NCI-H146 (cell line): ENCODE measurements at places on chromosomes 12 and 14.

GRCh38 chr12:76144245-76144549 is 59.7 kb upstream of the NAP1L1 start:
- peak; percentile 0 for DNase-seq

DNA sequence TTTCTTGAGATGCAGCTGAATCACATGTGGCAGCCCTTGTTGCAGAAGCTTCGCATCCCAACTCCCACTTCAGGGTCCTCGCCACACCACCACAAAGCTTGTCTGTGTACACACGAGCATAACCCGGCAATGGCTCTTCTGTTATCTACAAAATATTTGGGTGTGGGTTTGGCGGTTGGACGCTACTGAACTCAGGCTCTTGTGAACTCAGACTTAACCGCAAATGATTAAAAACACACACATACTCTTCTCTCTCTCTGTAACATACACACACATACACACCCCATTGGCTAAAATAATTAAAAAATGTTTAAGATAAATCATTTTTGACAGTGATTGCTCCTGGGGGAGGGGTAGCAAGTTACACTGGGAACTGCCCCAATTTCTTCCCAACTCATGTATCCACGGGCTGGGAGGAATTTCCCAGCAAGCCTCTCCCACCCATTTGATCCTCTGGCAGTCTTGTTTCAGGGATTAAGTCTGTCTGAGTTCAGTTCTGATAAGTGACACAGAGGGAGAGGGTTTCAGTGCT is 63.7 kb upstream of the MANSC4 start:
- no peak for DNase-seq

- peak; percentile 61 for DNase-seq
Measured at GRCh38 chr12:109385339-109386058, 37.8 kb downstream of the MYO1H start.

DNA sequence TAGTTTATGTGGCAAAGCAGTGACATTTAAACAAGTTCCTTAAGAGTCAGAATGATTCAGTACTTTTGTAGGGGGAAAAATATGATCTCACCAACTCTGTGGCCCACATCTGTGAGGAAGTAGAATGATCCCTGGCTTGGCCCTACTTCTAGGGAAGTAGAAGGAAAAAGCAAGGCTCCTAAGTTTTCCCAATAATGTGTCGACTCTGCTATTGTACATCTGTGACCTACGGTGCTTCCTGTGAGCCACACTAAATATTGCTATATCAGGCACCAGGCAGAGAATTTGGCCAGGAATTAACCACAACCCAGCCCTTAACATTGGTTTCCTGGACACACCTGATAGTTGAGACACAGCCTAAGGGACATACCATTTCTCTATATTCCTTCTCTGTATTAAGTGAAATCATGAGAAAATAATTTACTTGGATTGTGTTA is 9.3 kb upstream of the NID2 start:
- no peak for DNase-seq

GRCh38 chr12:4572680-4573079 is 10.7 kb downstream of the DYRK4 start:
- DNase-seq: no peak

DNA sequence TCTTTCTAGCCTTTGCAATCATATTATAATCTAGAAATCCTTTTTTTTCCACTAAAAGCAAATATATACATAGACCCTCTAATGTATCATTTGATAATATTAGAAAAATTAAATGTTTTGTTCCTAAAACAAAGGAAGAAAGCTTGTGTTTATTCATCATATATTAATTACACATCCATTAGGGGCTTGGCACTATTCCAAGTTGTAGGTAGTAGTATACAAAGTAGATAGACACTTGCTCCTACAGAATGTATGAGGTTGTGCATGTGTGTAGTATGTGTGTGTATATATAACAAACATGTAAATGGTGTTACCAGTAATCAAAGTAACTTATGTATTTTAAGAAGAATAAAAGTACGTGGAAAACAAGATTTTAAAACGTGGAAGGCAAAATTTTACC is 15.0 kb upstream of the KCNMB4 start:
- peak; percentile 5 for DNase-seq

- no peak for DNase-seq
Measured at GRCh38 chr14:101288436-101289229, 272.7 kb upstream of the DIO3 start.

DNA sequence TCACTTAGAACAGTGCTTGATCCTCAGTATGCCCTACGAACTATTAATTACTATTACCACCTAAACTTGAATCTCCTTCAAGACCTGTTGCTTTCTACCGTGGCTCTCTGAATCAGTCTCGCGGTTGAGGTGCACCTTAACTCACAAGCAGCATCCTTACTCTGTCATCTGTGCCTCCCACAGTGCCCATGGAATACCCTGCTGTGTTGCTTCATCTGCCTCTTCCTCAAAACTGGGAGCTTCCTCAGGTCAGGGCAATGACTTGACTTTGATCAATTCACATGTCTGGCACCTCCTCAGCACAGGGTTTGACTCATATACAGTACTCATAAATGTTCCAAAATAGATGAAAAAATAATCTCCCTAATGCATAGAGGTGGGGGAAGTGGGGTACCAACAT is 305.9 kb downstream of the NUAK1 start:
- DNase-seq: no peak

GRCh38 chr12:112978163-112979040 is at the start of gene OAS2:
Gene OAS2 (plus strand): TSS chr12:112978519. CDS start chr12:112978609, 90 bp downstream.
- no peak for DNase-seq

DNA sequence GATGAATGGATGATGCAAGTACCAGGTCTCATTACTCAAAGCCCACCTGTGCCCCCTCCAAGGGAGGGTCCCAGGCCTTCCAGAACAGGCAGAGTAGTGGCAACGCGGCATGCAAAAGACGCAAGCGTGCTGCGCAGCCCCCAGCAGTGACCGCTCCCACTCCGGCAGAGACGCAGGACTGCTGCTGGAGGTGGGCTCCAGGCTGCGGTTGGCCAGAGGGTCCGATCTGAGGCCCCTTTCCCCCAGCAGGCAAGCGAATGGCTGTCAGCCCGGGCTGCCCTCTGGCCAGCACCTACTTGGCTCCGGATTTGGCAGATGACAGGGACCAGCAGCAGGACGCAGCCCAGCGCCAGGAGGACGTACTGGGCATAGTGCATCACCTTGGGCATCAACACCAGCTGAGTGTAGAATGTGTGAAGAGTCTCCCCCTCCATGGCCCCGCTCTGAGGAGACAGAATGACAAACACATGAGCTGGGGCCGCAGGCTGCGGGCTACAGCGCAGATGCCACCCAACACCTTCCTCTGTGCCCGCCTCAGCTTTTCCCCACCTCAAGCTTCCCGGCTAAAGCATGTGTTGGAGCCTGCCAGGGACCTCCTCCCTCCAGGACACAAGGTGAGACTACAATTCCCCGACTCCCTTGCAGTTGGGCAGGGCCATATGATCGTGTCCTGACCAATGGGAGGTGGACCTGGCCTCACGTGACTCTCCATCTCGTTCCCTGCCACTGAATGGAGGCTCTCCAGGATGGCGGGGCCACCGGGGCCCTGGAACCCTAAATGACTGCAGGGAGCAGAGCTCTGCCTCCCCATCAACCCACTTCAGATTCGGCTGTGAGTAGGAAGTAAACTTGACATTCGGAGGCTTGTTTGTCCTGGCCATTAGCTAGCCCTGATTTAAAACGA is 77.4 kb downstream of the SCARB1 start:
- DNase-seq: peak; percentile 11

- DNase-seq: no peak
Measured at GRCh38 chr14:105392131-105393090, 5.9 kb upstream of the TEX22 start.

- DNase-seq: no peak
Measured at GRCh38 chr14:85531587-85532373, 1.8 kb downstream of the FLRT2 start.

- DNase-seq: no peak
Measured at GRCh38 chr12:19675361-19675760, 236.1 kb downstream of the AEBP2 start.

- no peak for DNase-seq
Measured at GRCh38 chr14:68950111-68950510, 29.0 kb downstream of the ACTN1 start.

- DNase-seq: no peak
Measured at GRCh38 chr12:96617178-96617577, 127.8 kb downstream of the CFAP54 start.

DNA sequence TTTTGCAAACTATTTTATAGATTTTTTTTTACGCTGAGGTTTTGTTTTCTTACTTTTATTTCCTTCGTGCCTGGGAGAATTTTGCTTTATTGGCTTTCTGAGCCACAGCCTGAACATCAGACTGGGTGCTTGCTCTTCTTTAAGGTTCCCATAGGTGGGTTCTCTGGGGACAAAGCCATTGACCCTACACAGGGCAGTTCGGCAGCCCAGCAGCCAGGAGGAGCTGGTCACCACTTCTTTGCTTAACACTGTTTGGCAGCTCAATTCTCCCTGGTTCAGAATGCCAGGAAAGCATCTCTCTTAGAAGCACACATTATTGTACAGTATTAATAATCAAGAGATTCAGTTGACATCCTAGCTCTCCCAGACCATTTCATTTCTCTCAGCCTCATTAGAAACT is 140.8 kb upstream of the NEDD1 start:
- DNase-seq: peak; percentile 43

DNA sequence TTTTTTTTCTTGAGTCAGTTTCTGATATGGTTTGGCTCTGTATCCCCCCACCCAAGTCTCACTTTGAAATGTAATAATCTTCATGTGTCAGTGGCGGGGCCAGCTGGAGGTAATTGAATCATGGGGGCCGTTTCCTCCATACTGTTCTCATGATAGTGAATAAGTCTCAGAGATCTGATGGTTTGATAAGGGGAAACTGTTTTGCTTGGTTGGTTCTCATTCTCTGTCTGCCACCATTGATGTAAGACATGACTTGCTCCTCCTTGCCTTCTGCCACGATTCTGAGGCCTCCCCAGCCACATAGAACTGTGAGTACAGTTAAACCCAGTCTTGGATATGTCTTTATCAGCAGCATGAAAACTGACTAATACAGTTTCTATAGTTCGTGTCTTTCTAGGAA is 42.9 kb downstream of the WNK1 start:
- DNase-seq: no peak

- no peak for DNase-seq
Measured at GRCh38 chr12:45886685-45887084, 103.7 kb downstream of the SCAF11 start.

DNA sequence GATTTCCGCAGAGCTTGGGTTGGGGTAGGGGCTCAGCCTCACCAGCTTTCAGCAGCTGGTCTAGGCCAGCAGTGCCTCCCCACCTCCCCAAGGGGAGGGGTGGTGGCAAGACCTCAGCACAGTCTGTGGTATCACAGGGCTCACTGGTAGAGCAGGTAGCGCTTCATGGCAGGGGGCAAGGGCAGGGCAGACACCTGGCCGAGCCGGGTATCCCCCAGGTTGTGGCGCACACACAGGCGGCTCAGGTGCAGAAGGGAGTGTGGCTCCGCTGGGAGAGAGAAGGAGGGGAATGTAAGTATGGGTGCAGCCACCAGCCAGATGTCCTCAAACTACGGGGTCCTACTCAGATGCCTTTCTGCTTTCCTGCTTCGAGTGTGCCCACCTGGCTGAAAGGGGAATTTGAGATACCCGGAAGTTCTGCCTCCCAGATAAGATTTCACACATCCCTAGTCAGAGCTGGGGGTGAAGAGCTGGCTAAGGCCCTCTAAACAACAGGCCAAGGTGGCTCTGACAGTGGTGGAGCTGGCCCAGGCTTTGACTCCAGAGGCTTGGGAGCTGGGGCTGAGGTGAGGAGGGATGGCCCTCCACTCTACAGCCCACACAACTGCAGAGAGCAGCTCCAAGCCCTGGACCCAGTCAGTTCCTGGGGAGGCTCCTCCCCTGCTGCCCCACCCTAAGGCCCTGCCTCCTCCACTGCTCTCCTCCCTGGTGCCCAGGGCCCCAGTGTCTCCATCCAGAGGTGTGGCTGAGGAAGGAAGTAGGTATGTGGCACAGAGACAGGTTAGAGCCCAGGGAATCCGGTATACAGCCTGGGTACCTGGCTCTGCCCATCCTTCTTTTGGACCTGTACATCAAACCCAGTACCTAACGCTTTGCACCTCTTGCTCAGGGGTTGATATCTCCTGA is 1.8 kb downstream of the SPSB2 start:
- DNase-seq: peak; percentile 53

DNA sequence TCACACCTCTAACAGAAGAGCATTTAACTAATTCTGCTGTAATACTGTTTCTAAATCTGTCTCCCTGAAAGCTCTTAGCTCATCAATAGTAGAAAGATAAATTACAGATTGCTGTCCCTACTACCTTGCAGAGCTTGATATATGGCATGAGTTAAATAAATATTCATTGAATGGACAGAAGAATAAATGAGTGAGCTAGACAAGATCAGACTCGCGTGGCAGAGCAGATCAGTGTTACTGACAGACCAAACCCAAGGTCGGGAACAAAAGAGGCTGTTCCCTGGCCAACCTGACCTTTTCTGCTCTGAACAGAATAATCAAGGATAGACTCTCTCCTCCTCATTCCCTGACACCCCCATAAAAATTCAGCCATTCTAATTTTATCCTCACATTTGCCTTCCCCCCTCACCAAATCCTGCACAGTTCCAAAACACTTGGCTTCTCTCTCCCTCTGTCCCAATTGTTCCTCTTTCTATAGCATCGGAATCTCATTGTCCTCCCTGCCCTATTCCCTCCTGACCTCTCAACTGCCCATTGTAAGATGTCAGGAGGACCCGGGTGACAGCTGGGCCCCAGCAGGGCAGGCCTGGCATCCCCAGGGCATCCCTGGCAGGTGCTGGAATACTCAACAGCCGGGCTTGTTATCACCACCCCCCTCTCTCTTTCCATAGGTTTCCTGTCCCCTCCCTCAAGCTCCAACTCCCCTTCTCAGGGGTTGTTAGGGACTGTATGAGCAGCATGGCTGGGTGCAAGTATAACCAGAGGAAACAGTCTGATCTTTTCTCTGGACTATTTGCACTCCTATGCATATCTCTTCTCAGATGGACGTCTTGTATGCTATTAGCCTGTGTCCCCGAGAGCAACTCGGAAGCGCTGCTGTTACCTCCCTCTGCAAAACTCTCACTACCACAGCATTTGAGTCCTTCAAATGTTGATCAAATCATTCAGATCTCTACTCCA is 19.9 kb downstream of the NEUROD4 start:
- DNase-seq: no peak

GRCh38 chr14:60161196-60162107 is 3.7 kb downstream of the DHRS7 start:
- peak; percentile 73 for DNase-seq

GRCh38 chr14:70359076-70359424 is 433 bp downstream of the COX16 start:
- DNase-seq: no peak

GRCh38 chr14:89432226-89432625 is 15.2 kb upstream of the FOXN3 start:
- peak; percentile 42 for DNase-seq

- no peak for DNase-seq
Measured at GRCh38 chr14:96189281-96189711, 15.3 kb upstream of the BDKRB2 start.

- no peak for DNase-seq
Measured at GRCh38 chr14:24430682-24431568, 1.2 kb downstream of the KHNYN start.

GRCh38 chr12:108043750-108044533 is 85.1 kb upstream of the WSCD2 start:
- no peak for DNase-seq
